ENCODE measurements at places on chromosomes 13 and 19.

GRCh38 chr13:54029226-54029625 is 1000.6 kb downstream of the OLFM4 start:
- no peak for DNase-seq

DNA sequence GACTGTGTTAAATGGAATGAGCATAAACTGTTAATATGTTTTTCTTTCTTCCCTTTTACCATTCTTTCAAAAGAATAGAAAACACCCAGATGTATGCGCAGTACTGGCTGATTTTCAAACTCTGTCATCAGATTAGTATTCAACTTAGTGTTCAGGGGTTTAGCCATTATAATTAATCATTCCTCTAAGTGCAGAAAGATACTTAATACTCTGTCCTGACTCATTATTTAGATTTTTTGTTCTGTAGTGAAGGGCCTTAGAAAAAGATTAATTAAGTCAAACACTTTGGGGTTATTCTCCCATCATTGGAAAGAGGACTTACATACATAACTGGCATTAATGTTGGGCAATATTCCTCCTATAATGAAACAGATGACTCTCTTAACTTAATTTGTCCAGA is 1316.7 kb upstream of the SLC10A2 start:
- DNase-seq = no peak

DNA sequence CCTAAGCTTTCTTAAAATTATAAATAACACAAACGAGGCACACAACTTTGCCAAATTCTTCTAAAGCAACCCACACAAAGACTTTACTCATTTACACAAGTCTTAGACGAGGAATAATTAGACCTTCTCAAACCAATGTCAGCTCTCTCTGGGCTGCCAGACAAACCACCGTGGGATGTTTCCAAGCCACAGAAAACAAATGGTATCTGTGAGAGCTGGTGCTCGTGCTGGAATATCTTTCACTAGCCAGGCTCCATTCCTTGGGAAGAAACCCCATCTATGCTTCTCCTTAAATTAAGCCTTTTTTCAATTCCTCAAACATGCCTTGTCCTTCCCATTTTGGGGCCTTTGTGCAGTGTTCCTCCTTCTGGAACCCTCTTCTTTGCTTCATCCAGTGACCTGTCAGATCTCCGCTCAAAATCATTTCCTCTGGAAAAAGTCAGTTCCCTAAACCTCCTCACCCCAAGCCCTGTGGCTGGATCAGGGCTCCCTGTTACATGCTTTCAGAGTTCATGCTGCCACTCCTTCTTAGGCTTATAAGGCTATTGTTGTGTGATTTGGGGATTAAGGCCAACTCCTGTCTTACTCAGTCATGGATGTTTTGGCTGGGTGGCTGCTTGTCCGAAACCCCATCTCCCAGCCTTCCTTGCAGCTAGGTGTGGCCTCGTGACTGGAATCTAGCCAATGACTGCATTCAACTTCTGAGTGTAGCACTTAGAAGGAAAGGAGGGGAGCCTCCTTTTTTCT is 64.2 kb upstream of the GTF2F2 start:
- no peak for DNase-seq

DNA sequence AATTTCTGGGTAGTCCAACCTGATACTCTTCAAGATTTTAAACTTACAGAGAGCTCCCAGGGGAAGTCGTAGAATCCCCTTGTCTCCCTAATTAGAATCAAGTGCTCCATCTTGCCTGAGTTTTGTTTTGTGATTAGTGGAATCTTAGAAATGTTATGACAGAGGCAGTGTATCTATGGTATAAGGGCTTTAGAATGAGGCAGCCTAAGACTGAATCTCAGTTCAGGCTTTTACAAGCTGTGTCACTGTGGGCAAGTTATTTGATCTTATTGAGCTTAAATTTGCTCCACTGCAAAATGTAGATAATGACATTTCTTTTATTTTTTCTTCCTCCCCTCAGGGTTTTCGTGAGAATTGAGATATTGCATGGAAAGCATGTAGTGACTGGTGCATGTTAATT is 215.5 kb downstream of the POSTN start:
- DNase-seq = no peak

GRCh38 chr19:4896372-4896771 is 6.3 kb downstream of the ARRDC5 start:
- no peak for DNase-seq

- no peak for DNase-seq
Measured at GRCh38 chr19:30877661-30878113, 471.5 kb downstream of the TSHZ3 start.

- no peak for DNase-seq
Measured at GRCh38 chr13:26503826-26504594, 53.5 kb upstream of the WASF3 start.

GRCh38 chr19:3547767-3548282 is 8.9 kb downstream of the TEKTIP1 start:
- no peak for DNase-seq

DNA sequence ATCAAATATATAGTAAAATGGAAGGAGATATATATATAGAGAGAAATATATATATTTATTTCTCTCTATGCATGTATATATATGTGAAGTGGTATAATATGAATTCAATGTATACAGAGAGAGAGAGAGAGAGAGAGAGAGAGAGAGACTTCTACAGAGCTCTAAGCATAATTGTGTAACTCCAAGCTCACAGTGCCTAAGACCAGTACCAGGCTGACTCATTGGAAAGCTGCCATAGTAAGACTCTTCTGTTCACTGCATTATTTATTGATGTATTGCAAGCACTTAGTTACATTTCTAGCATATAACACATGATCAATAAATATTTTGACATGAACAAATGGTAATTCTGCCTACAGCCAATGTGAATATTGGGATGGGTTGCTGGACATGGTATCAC is 1734.7 kb downstream of the SLITRK1 start:
- no peak for DNase-seq

DNA sequence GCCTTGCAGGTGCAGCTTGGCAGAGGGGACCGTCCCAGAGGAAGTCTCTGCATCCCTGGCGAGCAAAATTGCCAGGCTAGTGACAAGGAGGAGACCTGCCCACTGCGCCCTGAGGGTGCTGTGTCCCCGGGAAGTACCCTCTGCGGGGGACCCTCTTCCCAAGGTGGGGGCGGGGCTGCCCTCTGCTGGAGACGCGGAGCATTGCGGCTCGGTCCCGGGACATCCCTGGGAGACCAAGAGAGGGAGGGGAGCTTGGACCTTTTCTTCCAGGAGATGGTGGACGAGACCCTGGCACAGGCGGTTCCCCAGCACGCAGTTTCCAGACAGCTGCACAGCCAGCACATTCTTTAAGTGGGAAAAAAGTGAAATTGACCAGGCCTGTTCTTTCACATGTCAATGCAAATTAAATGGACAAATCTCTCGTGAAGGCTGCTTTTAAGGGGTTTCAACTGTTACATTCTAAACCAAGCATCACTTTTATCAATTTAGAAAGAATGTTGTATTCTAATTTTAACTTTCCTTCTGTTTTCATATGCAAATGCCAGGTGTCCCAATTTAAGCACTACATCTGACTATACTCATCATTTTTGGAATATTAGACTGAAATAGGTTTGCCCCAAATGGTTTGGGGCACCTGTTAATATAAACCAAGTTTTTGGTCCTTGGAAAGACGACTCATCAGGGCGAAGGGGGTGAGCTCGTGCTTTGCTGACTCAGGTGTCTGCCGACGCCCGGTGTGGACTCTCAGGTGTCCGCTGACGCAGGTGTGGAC is 60.7 kb downstream of the MCF2L start:
- DNase-seq = peak; percentile 55

- no peak for DNase-seq
Measured at GRCh38 chr19:51327066-51328001, 14.6 kb downstream of the VSIG10L start.

- DNase-seq = peak; percentile 37
Measured at GRCh38 chr19:18294467-18294864, 13.0 kb upstream of the JUND start.
